ENCODE measurements at places on chromosomes 3 and 15. TPM values are rescaled to one million over a fixed set of nuclear protein-coding genes. Genes with fewer than 3 reads are reported as not detected.

- no peaks in the 10 kb centered on the region for H3K4me1 ChIP-seq
- H3K27me3 ChIP-seq, result no peaks in the 10 kb centered on the region
- no peak overlapping the region for H3K4me3 ChIP-seq
- no peak overlapping the region for H3K27ac ChIP-seq
Observed at GRCh38 chr3:14336749-14337598, 65.4 kb upstream of the SLC6A6 start.

DNA sequence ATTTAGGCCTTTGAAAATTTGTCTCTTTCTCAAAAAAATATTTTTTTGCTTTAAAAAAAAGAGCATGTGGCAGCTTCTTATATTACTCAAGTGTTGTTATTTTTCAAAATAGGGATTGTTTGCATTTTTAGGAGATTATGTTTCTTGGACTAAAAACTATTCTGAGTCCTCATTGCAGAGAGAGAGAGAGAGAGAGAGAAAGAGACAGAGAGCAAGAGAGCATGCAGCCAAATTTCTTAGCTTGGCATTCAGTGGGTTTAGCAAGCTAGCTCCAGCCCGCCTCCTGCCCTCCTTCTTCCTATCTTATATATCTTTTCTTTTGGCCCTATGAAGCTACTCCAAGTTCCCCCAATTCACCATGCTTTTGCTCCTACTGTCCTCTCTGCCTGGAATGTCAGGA, 55.7 kb downstream of the CEMIP start:
- no peak overlapping the region for H3K27ac ChIP-seq
- peaks cover 27% of the 10 kb centered on the region for H3K4me1 ChIP-seq
- DNase-seq, result no peak
- no peaks in the 10 kb centered on the region for H3K27me3 ChIP-seq
- H3K4me3 ChIP-seq, result no peak overlapping the region
- no peaks in the 10 kb centered on the region for H3K36me3 ChIP-seq

GRCh38 chr3:156511987-156512677, 42.8 kb downstream of the SSR3 start:
- H3K27ac ChIP-seq, result no peak overlapping the region
- no peaks in the 10 kb centered on the region for H3K4me1 ChIP-seq

DNA sequence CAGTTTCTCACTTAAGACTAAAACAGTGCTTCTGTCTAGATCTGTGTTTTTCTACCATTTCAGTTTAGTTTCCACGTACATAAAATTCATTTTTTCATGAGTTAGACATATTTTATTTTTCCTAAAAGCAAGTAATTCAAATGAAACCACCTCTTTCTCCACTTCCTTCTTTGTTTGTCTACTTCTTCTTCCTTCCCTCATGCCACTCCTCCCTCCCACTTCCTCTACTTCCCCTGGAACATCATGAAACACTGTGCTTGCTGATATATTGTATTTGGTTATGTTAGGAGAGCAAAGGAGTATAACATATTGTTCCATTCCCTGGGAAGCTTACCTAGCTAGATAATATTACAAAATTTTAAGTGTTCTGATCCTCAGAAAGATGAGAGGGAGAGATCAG, 36.7 kb upstream of the GOLGA8B start:
- no peak overlapping the region for H3K27ac ChIP-seq
- no peak for DNase-seq
- H3K36me3 ChIP-seq, result no peaks in the 10 kb centered on the region
- no peaks in the 10 kb centered on the region for H3K27me3 ChIP-seq
- H3K4me3 ChIP-seq, result no peak overlapping the region

- no peak overlapping the region for H3K27ac ChIP-seq
- no peaks in the 10 kb centered on the region for H3K27me3 ChIP-seq
- no peaks in the 10 kb centered on the region for H3K36me3 ChIP-seq
- H3K4me1 ChIP-seq, result no peaks in the 10 kb centered on the region
- H3K4me3 ChIP-seq, result no peak overlapping the region
Observed at GRCh38 chr15:58285212-58285920, 146.4 kb upstream of the LIPC start.

DNA sequence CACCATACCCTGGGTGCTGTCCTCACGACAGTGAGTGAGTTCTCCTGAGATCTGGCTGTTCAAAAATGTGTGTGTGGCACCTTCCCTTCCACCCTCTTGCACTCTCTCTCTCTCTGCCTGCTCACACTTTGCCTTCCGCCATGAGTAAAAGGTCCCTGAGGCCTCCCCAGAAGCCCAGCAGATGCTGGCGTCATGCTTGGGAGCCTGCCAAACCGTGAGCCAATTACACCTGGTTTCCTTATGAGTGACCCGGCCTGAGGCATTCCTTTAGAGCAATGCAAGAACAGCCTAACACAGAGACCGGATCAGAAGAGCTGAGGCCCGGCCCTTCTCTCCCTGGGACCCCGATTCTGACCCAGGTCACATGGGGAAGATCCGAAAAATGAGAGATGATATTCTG, 15.4 kb downstream of the TMEM44 start:
- no peak overlapping the region for H3K4me3 ChIP-seq
- no peak overlapping the region for H3K27ac ChIP-seq
- H3K27me3 ChIP-seq, result no peaks in the 10 kb centered on the region
- H3K36me3 ChIP-seq, result no peaks in the 10 kb centered on the region
- DNase-seq, result no peak

Gene SLC2A2
- total RNA-seq, result not detected

Gene LIPC
- total RNA-seq, result not detected

GRCh38 chr15:70185251-70185711, 87.6 kb upstream of the TLE3 start:
- no peaks in the 10 kb centered on the region for H3K27me3 ChIP-seq
- no peak overlapping the region for H3K4me3 ChIP-seq
- H3K4me1 ChIP-seq, result no peaks in the 10 kb centered on the region
- no peaks in the 10 kb centered on the region for H3K36me3 ChIP-seq
- no peak for DNase-seq

- H3K4me3 ChIP-seq, result no peak overlapping the region
- no peaks in the 10 kb centered on the region for H3K27me3 ChIP-seq
- no peaks in the 10 kb centered on the region for H3K36me3 ChIP-seq
- no peak overlapping the region for H3K27ac ChIP-seq
Observed at GRCh38 chr15:60086681-60087429, 82.7 kb downstream of the FOXB1 start.

Gene IL20RB
- total RNA-seq, result 67.3 TPM

Gene RBMS3
- 70.0 TPM for total RNA-seq

GRCh38 chr15:77384086-77384485, 35.8 kb downstream of the PEAK1 start:
- H3K36me3 ChIP-seq, result no peaks in the 10 kb centered on the region
- H3K4me3 ChIP-seq, result no peak overlapping the region
- peaks cover 39% of the 10 kb centered on the region for H3K4me1 ChIP-seq
- H3K27ac ChIP-seq, result no peak overlapping the region

Gene AGTR1
- total RNA-seq, result 12.0 TPM

- H3K27me3 ChIP-seq, result no peaks in the 10 kb centered on the region
- H3K4me3 ChIP-seq, result no peak overlapping the region
- no peaks in the 10 kb centered on the region for H3K4me1 ChIP-seq
Observed at GRCh38 chr3:27900316-27900715, 178.2 kb upstream of the EOMES start.

Gene IGDCC3
- 0.49 TPM for total RNA-seq

- no peak overlapping the region for H3K4me3 ChIP-seq
- H3K36me3 ChIP-seq, result no peaks in the 10 kb centered on the region
- no peaks in the 10 kb centered on the region for H3K27me3 ChIP-seq
- H3K4me1 ChIP-seq, result peaks cover 45% of the 10 kb centered on the region
Observed at GRCh38 chr3:172082269-172082668, 42.9 kb downstream of the FNDC3B start.

GRCh38 chr3:124741027-124741426, 10.8 kb downstream of the UMPS start:
- H3K4me3 ChIP-seq, result no peak overlapping the region
- no peak overlapping the region for H3K27ac ChIP-seq
- H3K36me3 ChIP-seq, result no peaks in the 10 kb centered on the region
- no peaks in the 10 kb centered on the region for H3K27me3 ChIP-seq
- no peak for DNase-seq

Gene WDR93
- total RNA-seq, result not detected

Gene LTF
- total RNA-seq, result not detected

Gene ABTB1
- total RNA-seq, result 59.7 TPM

DNA sequence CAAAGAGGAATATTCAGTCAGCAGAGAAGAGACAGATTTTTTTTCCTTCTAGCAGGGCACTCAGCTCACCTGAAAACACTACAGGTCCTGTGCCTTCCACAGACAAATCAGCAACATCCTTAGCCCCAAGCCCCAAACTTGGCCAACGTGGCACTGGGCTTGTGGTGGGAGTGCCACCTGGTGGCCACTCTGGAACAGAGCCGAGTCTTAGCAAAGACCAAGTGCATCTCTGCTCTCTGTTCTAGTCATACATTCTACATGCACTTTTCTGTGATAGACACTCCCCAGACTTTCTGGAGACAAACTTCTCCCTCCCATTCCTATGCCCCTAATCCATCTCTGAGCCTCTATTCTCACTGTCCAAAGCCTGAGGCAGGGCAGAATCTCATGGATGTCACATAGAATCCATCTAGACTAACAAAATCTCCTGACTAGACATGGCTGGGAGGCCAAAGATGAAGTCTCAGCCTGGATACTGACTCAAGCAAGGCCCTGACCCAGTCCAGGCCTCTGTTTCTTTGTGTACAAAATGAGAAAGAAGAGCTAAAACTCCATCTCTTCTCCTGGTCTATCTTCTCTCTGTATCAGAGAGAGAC, 5.1 kb upstream of the SEMA7A start:
- H3K36me3 ChIP-seq, result no peaks in the 10 kb centered on the region
- DNase-seq, result no peak

Gene TUSC7
- total RNA-seq, result not detected

DNA sequence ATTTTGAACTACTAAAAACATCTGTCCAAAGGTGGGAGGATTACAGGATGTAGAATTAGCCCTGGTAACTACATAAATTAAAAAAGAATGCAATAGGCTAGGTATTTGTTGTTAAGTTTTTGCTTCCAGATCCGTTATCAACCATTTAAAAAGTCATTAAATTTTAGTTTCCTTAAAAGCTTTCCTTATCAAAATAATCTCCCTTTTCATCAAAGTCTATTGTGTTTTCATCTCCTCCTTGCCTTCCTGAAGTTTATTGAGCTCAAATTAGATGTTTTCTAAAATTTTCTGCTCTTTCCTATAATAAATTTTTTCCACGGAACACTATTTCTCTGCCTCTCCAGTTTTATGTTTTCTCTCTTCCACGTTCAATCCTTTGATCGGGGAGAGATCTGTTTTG, 108.6 kb downstream of the MEX3B start:
- no peaks in the 10 kb centered on the region for H3K27me3 ChIP-seq
- no peaks in the 10 kb centered on the region for H3K4me1 ChIP-seq
- no peak overlapping the region for H3K4me3 ChIP-seq
- no peaks in the 10 kb centered on the region for H3K36me3 ChIP-seq

DNA sequence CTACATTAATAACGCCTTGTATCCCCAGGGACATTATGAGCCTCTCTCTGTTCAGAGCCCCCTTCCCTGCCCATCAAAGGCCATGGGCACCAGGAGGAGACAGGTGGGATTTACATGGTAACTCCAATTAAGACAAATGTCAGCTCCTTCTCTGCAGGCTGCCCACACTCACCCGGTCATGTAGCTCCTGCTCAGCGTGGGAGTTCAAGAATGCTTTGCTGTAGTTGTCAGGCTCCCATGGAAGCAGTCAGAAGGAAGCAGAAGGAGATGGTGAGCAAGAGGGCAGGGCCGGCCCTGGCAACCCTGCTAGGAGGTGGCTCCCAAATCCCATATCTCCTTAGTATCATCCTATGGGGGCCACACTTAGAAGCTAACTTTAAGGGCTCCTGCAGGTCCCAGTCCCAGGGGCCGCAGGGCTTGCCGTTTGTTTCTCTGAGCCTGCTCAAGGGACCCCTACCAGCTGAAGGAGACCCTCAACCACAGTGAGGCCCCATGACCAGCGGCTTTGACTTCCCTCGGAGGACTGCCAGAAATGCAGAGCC, 218.4 kb upstream of the TLE3 start:
- H3K36me3 ChIP-seq, result no peaks in the 10 kb centered on the region
- H3K27me3 ChIP-seq, result no peaks in the 10 kb centered on the region

DNA sequence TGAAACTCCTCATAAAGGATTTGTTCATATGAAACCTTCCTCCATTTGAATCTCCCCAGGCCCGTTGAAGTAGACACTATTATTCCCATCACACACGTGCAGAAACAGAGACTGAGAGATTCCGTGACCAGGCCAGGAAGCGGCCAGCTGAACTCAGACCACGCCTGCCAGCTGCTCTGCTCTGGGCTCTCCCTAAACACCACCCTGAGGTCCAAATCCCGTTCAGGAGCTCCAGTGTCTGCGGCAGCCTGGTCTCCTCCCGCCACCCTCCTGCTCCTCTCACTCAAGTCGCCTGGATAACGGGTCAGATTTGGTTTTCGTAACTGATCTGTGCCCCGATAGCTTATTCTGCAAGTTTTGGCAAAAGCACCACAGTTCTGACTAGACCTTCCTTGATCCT, 53.6 kb upstream of the SNRPA1 start:
- no peaks in the 10 kb centered on the region for H3K27me3 ChIP-seq
- no peak overlapping the region for H3K4me3 ChIP-seq

Gene TGM4
- not detected for total RNA-seq

Gene SLC27A2
- 3.2 TPM for total RNA-seq

DNA sequence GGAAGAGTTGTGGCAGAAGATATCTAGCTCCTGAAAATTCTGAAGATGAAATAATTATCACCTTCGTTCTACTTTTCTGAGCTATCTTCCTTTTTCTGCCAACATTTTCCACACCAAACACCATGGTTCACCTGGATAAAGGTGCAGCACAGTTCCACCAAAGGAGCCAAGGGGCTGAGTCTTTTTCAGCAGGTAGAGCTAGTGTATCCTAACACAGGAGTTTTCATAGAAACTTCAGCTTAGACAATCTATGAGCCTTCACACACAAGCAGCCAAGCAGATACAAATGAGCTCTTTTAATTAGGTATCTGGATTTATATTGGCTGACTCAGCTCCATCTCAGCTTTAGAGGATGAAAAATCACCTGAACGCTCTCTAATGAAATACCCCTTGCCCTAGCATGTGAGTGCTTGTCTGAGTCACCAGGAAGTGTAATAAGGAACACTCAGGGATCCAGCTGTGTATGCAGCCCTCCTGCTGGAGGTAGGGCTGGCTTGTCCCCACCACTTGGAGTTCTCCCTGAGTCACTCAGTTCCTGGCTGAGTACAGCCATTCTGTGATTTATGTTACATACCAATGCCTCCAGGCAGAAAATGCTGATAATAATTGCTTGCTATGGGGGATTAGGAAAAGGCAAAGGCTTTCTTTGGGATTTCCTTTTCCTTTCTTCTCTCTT, 385.7 kb downstream of the LSAMP start:
- H3K27me3 ChIP-seq, result no peaks in the 10 kb centered on the region
- no peak overlapping the region for H3K4me3 ChIP-seq
- H3K4me1 ChIP-seq, result no peaks in the 10 kb centered on the region
- H3K27ac ChIP-seq, result no peak overlapping the region

Gene ADPRH
- total RNA-seq, result 2.9 TPM

Gene GCHFR
- 69.7 TPM for total RNA-seq
